DMS153 (cell line): ENCODE measurements at places on chromosomes 2 and 18.

DNA sequence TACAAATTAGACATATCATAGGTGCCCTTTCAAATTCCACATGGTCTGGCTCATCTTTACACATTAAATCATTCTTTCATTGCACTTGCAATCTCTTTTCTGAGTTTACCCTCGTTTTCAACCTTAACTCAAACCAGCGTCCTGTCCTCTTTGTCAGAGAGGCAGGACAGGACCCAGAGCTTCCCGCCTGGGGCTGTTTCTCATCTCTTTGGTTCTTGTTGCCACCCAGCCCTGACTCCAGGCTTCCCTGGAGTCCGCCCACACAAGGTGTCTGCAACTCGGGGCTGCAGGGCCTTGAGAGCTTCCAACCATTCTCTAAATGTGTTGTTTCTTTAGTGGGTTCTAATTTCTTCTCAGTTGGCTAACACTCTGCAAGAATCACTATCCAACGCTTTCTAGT, 24.4 kb downstream of the RBMS1 start:
- DNase-seq: no peak

GRCh38 chr2:91477731-91478672, 2786.5 kb downstream of the RPIA start:
- no peak for DNase-seq

- peak; percentile 14 for DNase-seq
These were observed 49.0 kb upstream of the EPAS1 start for GRCh38 chr2:46248171-46248570.

DNA sequence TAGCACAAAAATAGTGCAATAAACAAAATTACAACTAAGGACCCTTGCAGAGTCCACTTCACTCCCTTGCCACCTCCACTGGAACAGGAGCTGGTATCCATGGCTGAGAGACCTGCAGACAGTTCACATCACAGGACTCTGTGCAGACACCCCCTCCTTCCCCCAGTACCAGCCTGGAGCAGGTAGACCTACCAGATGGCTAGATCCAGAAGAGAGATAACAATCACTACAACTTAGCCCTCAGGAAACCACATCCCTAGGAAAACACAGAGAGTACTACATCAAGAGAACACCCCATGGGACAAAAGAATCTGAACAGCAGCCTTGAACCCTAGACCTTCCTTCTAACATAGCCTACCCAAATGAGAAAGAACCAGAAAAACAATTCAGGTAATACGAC, 49.8 kb downstream of the FBXO15 start:
- DNase-seq: no peak

DNA sequence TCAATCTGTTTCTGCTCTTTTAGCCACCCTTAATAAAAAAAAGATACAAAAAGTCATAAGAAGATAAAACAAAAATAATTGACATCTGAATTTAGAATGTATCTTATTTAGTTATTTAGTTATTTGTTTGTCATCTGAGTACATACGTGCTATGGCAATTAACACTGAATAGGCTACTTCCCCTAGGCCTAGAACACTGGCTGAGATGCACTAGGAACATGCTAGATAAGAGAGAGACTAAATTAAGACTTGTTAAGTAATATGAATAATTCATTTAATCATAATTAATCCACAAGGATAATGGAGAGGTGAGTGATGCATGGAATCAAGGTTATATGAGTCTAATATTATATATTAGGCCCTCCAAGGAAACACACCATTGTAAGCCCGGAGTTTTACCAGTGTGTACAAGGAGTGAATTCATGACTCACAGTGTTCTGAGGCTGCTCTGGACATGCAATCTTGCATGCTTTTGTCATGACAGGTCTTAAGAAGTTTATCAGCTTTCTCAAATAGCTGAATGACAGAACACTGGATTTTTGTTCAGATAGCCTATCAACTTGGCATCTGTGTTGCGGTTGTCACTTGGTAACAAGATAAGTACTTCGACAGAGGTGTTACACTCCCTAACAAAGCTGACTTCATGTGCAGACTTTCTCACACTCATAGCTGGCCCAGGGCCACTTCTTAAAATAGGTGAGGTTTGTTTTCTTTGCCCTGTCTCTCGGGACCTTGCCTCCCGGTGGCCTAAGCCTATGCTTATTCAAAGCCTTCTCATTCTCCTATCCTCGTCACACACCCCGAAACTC, 5.0 kb upstream of the SERPINB2 start:
- DNase-seq: no peak

DNA sequence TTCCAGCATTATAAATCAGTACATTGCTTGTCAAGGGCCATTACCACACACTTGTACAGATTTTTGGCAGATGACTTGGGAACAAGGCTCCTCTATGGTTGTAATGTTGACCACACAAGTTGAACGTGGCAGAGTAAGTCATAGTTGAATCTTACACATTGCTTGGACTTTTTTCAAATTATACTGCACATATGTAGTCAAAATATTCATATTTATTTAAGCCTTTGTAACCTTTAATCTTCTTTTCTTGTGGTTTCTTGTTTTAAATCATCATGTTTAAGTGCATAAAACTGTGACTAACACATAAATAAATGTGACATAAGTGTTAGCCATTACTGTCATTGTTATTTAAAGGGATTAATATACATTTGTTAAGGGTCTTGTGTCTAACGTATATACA, 52.1 kb upstream of the EPB41L5 start:
- no peak for DNase-seq

GRCh38 chr18:77098538-77099174, 33.9 kb downstream of the MBP start:
- no peak for DNase-seq

DNA sequence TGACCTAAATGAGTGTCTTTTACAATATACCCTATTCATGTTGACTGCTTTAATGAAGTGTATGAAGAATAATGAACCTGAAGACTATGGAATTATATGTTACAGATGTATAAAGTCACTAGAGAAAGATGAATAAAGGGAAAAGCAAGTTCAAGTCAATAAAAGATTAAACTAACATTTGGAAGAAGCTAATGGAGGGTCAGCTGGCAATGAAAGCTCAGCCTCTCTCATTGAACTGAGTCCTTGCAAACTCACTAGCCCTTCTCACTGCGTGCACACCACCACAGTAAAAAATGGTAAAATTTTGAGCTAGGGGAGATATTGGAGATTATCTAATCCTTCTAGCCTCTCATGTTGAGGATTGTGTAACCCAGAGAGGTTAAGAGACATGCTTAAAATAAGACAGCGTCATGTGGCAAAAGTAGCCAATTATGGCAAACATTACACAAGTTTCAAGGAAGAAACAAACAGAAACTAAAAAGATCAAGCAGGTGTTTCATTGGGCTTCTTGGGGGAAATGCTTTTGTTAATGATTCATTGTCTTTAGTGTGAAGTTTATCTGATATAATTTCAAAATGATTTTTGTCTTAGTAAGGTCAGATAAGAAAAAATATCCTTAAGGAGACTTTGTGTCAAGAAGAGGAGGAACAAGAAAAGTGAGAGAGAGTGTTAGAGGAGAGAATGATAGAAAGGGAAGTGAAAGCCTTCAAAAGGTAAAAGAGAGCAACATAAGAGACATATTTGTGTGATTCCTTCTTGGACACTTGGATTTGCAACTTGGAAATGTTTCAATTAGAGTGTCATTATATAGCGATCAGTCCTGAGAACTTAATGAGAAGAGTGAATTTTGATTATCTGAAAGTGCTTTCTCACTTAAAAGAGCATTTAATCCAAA, 893.7 kb upstream of the FAM98A start:
- DNase-seq: no peak

- no peak for DNase-seq
These were observed 1326.0 kb upstream of the ZEB2 start for GRCh38 chr2:145845923-145846322.

DNA sequence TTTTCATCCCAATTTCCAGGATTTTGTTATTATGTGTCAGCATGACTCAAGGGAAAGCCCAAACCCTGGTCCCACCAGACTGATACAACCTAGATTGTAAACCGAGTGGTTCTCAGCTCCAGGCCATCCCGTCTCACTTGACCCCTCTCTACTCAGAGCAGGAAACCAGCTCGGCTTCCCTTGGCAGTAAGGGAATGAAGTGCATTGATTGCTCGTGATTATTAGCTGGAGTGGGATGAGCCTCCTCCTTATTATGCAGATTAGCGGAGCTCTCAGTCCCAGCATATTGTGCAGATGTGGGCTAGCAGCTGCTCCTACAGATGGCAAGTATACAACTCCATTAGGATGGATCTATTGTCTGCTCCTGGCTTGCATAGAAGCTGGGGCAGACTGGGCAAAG, 167.6 kb downstream of the LNPK start:
- DNase-seq: peak; percentile 58

DNA sequence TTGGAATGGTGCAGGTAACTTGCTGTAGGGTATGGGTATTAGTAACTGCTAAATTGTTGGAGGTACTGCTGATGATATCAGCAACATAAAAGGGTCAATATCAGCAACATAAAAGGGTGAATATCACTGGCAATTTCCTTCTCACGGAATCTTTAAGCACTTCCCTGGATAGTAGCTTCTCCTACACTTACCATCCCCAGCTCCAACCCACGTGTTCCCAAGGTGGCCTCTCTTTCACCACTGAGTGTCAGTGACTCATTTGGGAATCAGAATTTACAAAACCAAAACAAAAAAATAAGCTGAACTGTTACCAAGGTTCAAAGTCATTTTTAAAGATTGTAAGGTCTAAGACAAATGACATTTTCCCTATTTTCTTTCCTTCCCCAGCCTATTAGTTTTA, 70.8 kb downstream of the LRP2 start:
- DNase-seq: no peak

- DNase-seq: no peak
These were observed 51.5 kb upstream of the RNU4ATAC start for GRCh38 chr2:121478996-121479745.

GRCh38 chr2:196112418-196113034, 43.9 kb upstream of the DNAH7 start:
- peak; percentile 1 for DNase-seq

DNA sequence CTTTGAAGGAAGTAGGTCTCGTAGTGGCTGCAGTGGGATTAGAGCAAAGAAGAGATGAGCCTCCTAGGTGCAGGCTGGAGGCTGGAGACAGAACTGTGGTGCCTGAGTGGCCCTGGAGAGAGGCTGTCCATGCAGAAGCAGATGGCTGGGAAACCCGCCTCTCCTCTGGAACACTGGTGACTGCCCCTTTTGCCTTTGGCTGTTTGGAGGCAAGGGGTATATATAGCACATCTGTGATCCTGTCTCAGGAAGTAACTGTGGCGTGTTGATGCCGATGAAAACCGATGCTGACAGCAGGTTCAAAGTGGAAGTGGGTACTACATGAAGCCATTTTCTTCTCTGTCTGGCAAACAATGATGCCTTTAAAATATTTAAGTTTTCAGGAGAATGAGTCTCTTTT, 43.5 kb downstream of the SLC9A2 start:
- no peak for DNase-seq

- DNase-seq: no peak
These were observed 208.5 kb upstream of the FN1 start for GRCh38 chr2:215644233-215644897.

GRCh38 chr2:175282300-175282699, 100.8 kb upstream of the ATP5MC3 start:
- peak; percentile 66 for DNase-seq

DNA sequence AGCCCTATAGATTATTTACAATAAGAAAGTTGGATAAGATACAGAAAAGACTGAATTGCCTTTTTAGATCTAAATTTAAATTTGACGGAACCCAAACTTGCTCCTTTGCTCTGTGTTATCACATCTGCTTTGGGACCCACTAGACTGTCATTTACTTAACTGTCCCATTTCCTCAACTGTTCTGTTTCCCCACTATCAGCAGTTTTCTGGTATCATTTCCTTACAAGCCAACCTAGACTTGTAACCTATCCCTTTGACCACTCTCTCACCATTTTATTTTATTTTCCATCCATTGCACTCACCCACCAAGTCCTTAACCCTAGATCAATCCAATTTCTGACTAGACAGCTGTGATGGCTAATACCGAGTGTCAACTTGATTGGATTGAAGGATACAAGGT, 38.6 kb upstream of the CD28 start:
- DNase-seq: no peak

GRCh38 chr2:120736624-120737339, 1.1 kb downstream of the GLI2 start:
- no peak for DNase-seq

DNA sequence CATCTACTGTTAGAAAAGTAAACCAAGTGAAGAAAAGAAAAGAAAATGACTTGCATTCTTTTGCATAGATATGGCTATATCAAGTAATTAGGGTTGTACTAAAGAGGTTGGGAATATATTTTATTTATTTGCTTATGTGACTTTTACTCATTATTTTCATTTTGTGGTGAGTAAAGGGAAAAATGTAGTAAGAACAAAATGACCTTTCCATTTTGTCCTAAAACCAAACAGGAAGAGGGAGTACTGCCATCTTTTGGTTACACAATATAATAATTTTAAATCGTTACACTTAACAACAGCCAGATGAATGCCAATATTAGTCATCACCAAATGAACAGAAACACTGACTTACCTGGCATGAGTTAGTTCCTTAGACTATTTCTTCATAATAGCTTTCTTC, 47.3 kb upstream of the NDUFV2 start:
- no peak for DNase-seq

DNA sequence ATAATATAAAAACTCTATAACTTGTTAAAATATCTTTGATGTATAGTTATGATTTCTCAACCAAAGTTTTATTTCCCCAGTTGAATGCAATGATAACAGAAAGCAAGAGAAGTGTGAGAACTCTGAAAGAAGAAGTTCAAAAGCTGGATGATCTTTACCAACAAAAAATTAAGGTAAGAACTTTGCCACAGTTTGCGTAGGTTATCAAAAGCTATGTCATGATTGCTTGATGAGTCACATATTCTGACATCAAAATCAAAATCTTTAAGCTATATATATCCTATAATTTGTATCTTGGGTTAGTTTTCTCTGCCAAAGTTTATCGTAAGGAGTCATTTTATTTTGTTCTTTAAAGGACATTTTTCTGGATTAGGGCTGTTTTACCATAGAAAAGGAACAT, 35.0 kb downstream of the NDC80 start:
- no peak for DNase-seq

DNA sequence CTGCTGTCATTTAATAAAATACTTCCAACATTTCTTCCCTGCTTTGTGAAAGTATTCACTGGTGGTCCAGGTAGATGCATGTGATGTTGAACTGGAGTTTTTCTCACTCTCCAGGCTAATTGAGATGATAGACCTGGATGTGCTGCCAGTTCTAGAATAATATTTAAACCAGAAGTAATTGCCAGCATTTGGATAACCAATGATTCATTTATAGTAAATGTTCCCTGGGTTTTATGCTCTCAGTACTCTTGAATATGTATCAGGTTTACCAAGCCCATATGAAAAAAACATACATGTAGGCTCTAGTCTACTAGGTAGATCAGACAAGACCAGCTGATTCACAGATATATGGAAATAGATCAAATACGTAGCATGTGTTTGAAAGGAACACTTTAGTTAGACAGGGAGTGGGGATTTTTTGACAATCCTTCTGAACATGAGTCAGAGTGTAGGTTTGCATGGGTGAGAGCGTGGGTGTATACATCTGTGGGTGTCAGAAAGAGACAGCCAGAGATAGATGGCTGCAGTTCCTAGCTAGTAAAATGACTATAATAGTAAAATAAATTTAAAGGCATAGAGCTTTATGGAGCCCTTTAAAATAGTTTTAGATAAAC, 115.1 kb downstream of the NAB1 start:
- DNase-seq: no peak

GRCh38 chr2:240823449-240824336, 3.7 kb upstream of the KIF1A start:
- DNase-seq: no peak
